ENCODE measurements at places on chromosomes 12 and 14.

DNA sequence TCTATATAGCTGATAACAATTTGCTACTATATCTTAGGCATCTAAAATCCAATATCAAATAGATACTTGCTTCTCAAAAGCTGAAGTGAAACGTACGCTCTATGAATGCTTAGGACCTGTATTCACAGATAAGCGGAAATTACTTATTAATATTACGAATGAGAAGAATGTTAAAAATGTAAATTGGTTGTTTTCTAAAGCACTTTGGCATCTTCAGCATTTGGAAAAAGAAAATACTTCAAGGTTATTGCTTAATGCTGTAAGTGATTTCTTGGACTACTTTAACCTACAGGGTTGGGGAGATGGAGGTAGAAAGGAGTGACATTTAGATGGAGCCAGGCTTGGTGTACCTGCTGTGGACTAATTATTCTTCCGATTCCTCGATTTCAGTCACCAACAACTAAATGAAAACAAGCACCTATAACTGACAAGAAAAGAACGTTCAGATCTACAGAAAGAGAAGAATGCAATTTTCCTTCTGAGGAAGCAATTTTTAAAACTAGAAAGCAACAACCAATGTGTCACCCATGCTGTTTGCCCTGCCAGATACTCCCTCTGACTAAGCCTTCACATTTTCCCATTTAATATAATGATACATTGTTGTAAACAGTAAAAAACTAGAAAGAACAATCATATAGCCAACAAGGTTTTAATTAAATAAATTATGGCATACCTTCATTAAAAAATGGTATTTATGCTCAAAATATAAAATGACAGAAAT is 49.3 kb downstream of the SLC25A21 start:
- no peak for DNase-seq

- DNase-seq: no peak
Measured at GRCh38 chr12:55929306-55929791, 1.6 kb upstream of the DGKA start.

DNA sequence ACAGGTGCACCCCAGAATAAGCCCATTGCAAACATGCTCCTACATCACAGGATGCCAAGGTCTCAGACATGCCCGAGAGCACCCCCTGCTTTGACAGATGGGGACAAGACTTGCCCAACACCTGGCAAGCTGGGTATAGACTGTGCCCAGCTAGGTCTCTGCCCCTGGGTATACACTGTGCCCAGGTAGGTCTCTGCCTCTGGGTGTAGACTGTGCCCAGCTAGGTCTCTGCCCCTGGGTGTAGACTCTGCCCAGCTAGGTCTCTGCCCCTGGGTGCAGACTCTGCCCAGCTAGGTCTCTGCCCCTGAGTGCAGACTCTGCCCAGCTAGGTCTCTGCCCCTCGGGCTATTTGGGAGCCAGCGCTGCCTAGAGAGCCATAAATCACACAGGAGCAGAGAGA is 85.9 kb downstream of the CCDC88C start:
- DNase-seq: no peak

DNA sequence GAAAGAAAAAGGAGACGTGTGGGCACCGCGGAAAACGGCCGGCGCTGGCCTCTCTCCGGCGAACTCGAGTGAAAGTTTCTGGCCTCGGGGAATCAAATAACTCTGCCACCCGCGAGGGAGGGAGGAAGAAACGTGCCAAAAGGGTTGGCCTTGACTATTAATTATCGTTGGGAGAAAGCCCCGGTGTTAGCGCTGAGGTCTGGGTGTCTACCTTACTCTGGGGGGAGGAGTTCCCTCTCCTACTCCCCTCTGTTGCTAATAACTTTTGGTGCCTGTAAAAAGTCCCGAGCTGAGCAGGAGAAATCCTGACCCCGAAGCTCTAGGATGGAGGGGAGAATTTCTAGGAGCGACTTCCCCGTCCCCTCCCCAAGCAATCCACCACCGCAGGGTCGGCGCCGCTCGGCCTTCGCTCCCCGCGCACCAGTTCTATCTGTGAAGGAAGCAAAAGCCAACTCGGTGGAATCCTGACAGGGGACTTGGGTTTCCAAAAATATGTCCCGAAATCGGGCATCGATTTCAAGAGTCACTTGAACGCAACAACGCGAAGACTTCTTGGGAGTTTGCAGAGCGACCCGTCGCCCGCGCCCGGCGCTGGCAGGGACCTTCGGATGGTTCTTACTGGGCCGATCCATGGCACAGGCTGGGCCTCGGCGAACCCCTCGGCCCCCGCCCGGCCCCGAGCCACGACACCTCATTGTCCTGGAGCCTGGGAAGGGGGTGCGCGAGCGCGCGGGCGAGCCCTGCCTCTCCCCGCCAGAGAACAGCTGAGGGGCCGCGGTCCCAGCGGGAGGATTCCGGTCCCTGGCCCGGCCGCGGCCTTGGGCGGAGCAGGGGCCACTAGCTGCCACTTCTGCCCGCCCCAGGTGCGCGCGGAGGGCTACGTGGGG is 1.7 kb downstream of the OTX2 start:
- no peak for DNase-seq

DNA sequence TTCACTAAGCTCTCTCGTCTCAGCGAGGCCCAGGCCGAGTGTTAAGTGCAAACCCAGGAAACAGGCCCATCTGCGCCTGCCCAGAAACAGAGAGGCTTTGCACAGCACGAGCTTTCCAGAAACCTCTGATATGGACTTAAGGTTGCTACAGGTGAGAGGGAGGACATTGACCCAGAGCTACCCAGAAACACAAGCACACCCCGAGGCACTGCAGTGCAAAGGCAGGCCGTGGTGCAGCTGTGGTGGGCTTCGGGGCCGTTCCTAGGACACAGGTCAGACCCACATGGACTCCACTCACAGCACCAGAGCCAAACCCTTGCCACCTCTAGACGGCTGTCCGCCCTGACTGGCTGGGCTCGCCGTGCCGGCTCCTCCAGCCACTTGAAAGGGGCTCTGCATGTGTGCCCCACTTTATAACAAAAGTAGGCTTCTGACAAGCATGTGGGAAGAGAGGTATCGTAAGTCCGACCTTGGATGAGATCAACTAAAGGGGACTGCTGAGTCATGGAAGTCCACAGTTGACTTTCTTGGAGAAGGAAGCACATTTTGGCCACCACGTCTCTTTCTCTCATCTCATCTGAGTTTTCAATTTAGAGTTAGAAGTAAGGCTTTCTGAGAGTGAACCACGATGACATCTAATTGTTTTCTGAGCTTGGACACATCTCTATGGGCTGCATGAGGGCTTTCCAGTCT is 38.2 kb downstream of the CACNA2D4 start:
- DNase-seq: no peak

DNA sequence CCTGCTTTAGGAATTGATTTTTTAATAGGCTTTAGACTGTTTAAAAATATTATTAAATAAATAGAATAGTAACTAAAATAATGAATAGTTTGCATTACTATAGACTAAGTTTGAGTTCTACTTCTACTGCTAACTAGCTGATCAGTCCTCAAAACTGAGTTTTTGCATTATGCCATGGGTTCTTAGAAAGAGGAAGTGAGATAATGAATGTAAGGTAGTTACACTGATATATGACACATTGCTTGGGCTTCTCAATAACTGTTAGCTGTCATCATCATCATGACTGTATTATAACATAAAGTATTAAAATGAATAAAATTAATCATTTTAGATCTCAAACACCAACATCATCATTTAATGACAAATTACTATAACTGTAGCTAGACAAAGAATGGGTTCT is 949.7 kb downstream of the TRHDE start:
- DNase-seq: no peak

DNA sequence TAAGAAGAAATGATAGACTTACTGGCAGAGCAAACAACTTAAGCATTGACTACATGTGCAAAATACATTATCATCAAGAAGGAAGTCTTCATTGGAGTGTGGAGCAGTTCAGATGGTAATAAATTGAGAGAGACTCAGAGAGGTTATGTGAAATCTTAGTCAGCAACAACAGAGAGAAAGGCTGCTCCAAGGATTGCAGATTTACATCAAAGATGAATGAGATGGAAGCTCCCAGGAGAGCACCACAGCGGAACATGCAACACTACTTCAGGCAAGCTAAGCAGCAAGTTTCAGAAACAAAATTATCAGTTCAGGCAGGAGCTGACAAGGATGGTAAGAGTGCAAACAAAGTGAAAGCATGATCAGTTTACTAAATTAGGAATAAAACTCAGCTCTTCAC is 882.3 kb downstream of the LRFN5 start:
- DNase-seq: no peak

DNA sequence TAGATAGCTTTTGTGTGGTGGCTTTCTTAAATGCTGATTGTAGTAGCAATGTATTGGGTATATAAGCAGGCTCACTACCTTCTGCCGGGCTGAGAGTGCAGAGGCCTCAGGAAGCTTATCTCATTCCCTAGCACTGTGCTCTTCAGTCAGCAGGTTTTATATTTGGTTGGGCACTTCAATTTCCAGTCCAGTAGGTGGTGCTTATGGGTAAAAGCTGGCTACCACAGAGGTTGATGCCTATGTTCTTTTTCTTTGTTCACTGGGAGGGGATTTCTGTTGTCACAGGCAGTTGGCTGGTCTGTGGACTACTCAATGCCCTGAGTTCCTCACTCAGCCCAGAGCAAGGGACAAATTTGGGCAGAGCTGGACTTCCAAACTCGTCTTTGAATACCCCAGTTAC is 43.0 kb upstream of the GLIPR1 start:
- DNase-seq: no peak

GRCh38 chr14:105469456-105470349 is 4.9 kb upstream of the CRIP2 start:
- DNase-seq: no peak

DNA sequence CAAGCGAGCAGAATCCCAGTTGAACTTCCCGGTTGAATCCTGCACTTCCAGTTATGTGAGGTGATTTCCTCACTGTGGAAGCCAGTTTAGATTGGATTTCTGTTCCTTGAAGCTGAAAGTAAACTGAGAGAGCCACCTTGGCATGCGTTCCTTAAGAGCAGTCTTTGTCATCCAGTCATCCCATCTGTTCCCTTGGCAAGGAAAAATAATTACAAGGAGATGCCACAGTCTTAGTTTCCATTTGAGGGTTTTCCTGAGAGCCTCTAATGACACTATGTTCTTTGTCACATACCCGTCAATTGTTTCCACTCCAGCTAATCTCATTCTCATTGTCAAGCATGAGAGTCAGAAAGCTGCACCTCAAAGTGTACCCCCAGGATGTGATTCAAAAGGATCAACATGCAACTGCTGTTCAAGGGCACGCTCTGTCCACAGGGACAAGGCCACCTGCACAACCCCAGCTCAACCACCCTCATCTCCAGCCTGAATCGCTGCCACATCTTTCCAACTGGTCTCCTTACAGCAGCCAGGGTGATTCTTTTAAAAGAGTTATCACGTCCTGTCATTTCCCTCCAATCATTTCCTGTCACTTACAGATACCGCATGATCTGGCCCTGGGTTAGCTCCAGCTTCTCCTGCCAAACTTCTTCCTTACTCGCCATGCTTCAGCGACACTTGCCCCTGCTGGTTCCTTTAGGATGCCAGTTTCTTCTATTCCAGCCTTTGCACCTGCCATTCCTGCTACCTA is 18.0 kb upstream of the TCP11L2 start:
- no peak for DNase-seq

DNA sequence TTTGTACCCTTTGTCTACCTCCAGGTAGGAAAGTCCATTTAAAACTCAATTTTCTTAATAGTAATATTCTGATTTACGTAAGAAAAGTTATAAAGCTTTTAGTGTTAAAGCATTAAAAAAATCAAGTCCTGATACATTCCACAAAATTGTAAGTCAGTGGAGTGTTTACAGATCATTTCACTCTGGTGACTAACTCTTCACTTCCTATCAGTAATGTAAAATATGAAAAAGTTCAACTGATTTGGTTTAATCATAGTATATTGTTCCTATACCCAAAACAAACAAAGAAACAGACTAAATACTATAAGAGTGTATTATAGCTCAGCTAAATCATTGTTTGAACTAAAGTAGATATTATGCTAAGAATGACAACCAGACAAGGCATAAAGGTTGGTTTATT is 85.9 kb downstream of the VEZT start:
- DNase-seq: no peak

GRCh38 chr12:14774906-14775635 is 28.2 kb downstream of the WBP11 start:
- DNase-seq: peak; percentile 81

GRCh38 chr14:57066887-57067513 is 201.7 kb downstream of the EXOC5 start:
- DNase-seq: no peak

DNA sequence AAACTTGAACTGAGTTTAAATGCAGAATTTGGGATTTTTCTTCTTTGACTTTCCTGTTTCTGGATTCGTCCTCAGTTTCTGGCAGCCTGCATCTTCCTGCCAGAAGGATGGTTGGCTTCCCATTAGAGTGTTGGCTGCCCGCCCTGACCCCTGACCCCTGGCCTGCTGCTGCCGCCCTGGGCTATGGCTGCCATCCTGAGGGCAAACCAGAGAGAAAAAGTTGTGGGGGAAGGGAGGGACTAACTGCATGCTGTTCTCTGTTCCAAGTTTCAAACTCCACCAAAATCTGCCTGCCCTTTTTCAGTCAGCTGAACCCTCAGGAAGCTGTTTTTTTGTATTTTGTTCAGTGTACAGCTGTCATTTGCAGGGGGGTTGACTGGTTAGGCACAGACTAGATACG is 48.4 kb downstream of the FNTB start:
- no peak for DNase-seq

DNA sequence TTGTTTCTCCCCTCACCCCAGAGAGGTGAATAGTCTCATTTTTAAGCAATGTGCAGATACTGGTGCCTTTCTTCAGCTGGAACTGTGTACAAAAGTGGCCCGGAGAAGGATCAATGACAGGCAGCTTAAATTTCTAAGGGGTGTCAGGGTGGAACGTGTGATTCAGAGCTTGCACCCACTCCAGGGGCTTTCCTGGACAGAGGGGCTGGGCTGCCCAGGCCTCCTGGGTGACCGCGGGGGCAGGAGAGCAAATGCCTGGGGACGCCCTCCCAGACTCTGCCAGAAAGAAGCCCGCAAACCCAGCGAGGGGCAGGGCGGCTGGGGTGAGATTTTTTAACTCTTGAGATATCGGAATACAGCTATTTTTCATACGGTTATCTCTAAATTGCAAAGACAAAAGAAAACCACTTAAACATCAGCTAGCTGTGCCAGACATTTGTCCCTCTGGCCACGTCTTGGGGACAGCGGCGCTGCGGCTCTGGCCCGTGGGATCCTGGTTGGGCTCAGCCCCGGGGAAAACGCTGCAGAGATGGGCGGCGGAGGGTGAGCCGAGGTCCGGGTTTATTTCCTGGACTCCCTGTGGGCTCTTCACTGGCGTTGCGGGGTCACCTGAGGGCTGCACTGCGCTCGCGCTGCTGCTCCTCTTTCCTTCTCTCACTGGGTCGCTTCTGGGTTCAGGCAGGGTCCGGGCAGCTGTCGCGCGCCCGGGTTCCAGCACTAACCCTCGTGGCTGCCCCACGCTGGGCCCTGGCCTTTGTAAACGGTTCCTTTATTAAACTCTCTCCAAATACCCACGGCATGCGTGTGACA is 35.8 kb downstream of the NFKBIA start:
- no peak for DNase-seq
